ENCODE measurements at places on chromosomes 4 and X.

GRCh38 chr4:78584863-78585547 is 33.4 kb downstream of the ANXA3 start:
- no peak for DNase-seq

- DNase-seq = no peak
Observed at GRCh38 chr4:155608225-155608885, 58.3 kb upstream of the GUCY1A1 start.

- no peak for DNase-seq
Observed at GRCh38 chr4:161816958-161817357, 346.8 kb downstream of the FSTL5 start.

DNA sequence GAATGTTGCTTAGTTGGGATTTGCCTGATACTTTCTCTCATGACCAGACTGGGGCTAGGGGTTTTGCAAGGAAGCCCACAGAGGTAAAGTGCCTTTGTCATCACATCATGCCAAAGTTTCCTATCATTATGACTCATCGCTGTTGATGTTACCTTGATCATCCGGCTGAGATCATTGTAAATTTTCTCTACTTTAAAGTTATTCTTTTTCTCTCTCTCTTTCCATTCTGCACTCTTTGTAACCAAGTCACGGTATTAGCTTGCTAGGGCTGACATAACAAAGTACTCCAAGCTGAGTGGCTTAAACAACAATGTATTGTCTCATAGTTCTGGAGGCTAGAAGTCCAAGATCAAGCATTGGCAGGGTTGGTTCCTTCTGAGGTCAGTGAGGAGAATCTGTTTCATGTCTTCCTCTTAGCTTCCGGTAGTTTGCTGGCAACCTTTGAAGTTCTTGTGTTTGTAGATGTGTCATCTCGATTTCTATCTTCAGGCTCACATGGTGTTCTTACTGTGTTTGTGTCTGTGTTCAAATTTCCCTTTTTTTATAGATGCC is 113.0 kb downstream of the DTHD1 start:
- no peak for DNase-seq

- no peak for DNase-seq
Observed at GRCh38 chr4:70815370-70815769, 24.3 kb downstream of the GRSF1 start.

- no peak for DNase-seq
Observed at GRCh38 chrX:103756736-103757135, 19.9 kb upstream of the PLP1 start.

Measured in stimulated activated CD8-positive, alpha-beta memory T cell treated with anti-CD3 and anti-CD28 coated beads, Interleukin-7, amount 100 ng/mL, for 1 hour (primary cell).